ENCODE measurements at places on chromosomes 7 and 10.

DNA sequence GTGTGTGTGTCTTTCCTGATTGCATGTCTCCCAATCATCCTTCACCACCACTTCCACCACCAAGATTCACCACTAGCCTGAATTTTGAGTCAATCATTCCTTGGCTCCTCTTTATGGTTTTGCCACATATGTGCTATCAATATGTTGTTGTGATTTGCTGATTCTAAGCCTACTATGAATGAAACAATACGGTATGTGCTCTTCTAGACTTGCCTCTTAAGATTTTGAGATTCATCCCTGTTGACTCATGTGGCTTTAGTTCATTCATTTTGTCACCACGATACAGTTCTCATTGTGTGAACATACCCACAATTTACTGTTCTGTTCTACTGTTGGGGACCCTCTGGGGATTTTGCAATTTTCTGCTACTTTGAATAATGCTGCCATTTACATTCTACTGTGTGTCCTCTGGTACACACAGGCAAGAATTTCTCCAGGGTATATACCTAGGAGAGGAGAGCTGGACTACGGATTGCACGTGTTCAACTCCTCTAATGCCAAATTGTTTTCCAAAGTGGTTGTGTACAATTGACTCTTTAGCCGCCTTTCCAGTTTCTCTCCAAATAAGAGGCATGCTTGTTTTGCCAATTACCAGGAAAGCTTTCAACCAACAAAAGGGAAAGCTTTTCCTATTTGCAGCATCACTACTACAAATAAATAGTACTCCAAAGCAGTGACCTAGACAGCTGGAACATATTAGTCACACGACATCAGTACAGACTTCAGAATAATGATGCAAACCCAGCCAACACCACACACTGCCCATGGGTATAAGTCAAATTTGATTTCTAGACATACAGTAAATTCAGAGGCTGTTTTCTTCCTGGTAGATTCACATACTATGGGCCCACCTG is 30.0 kb downstream of the SGMS1 start:
- peak; percentile 76 for DNase-seq

DNA sequence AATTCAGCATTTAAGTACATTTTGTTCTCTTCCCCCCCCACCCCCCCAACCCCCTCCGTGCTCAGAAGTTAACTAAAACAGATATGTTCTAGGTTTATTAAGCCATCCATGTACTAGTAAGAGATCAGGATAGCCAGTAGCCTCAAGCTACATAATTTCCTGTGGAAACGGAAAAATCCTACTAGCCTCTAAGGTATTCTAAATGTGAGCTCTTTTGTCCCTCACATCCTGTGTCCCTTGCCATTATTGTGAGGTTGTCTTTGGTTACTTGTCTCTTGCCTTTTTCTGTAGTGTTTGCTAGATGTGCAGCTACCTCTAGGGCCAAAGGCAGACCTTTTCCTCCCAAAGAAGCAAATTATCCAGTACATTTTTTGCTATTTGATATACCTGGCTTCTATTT is 92.1 kb downstream of the BTRC start:
- DNase-seq: no peak

DNA sequence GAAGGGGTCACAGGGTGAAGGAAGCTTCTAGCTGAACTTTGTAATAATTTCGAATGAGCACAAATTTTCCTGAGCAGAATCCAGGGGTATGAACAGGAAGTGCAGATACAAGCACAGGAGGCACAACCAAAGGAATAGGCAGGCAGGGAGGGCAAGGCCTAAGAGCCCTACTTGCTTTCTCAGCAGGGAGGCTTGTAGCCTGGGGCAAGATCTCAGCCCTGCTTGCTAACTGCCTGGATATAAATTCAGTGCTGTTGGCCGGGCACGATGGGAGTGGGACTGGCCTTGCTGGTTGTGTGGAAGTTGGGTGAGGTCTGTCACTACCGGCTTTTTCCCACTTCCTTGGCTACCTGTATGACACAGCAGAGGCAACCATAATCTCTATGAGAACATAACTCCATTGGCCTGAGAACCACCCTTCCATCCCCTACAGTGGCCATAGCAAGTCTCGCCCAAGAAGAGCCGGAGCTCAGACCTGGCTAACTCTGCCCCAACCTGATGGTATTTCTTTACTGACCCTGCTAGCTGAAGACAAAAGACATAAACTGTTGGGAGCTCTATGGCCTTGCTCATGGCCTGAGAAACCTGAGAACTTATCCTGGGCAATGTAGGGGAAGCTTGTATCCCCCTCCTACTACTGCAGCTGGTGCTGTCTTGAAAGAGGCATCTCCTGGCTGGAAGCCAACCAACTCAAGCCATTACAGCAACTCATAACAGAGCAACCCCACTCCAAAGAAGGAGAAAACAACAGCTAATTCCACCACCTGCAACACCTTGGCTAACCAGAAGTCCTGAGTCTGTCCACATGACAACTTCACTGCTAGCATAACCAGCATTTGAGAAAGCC is 27.6 kb downstream of the CLDN12 start:
- DNase-seq: no peak

- peak; percentile 13 for DNase-seq
These were observed 1231.6 kb upstream of the CELF2 start for GRCh38 chr10:9786101-9786500.

GRCh38 chr10:108490944-108491343 is 1326.4 kb upstream of the SORCS1 start:
- no peak for DNase-seq

DNA sequence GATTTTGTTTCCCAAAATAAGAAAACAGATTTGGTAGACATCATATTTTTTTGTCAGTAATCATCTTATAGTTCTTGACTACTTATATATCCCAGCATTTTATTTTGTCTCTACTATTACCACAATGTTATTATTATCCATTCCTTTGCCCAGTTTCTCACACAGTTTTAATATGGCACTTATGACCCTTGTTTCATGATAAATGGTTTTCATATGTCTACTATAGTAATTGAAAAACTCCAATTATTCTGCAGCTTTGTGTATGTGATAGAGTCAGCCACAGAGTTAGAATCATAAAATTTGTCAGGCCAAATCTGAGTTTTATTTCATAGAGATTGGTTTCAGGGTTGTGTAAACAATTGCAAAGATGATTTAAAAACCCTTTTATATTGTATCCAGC is 203.9 kb downstream of the MALRD1 start:
- no peak for DNase-seq

DNA sequence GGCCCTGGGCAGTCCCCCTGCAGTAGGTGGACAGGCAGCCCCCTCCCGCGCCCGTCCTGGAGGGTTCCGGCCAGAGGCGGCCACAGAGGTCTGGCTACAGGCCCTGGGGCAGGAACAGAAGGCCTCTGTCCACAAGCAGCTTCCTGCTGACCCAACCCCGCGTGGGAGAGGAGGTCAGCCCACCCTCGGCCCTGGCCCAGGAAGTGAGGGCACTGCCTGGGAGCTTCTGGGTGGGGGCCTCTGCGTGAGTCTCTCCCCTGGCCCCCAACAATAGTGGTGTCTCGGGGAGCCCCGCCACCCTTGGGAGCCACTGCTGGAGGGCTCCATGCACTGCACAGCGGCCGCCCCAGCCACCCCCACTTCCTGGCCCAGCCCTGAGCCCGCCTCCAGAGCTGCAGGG is 4.7 kb downstream of the MICALL2 start:
- no peak for DNase-seq

GRCh38 chr7:23709081-23709750 is 803 bp upstream of the STK31 start:
- no peak for DNase-seq

- no peak for DNase-seq
These were observed 14.3 kb downstream of the TES start for GRCh38 chr7:116224492-116225098.

DNA sequence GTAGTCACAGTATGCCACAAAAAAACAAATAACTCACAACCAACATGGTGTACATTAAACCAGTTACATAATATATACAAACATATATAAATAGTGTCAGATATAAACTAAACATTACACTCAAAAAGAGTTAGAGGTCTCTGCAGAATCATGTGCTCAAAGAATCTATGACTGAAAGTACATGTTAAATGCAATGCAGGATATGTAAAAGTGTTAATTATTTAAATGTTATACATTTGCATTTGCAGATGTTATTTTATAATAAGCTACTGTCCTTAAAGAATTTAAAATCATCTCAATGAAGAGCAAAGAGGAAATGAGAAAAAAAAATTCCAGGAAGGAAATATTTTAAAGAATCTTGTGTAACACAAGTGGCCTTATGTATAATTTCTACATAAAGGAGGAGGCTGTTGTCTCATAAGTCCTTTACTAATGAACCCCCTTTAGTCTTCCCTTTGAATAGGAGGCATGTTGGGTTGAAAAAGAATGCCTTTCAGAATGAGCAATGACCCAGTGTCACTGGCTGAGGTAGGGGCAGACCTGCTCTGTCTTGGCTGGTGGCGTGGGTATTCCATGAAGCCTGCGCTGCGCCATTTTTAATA is 148.9 kb downstream of the ITGA8 start:
- DNase-seq: no peak

- no peak for DNase-seq
These were observed 798 bp downstream of the BLNK start for GRCh38 chr10:96270571-96270970.

GRCh38 chr7:431658-432111 is 88.0 kb downstream of the PDGFA start:
- DNase-seq: no peak

Measured in EL (cell line).